ENCODE measurements at places on chromosomes 16 and 17.

GRCh38 chr16:20937736-20938135 lies 37.2 kb downstream of the LYRM1 start:
- DNase-seq = no peak

GRCh38 chr16:73049511-73049910 lies 1.6 kb upstream of the ZFHX3 start:
- no peak for DNase-seq

- DNase-seq = peak; percentile 4
Measured at GRCh38 chr17:74089869-74090464, 113.5 kb upstream of the RPL38 start.

GRCh38 chr16:56477096-56477878 lies 25.9 kb downstream of the OGFOD1 start:
- no peak for DNase-seq

- no peak for DNase-seq
Measured at GRCh38 chr17:62739645-62740388, 68.3 kb downstream of the MARCHF10 start.

DNA sequence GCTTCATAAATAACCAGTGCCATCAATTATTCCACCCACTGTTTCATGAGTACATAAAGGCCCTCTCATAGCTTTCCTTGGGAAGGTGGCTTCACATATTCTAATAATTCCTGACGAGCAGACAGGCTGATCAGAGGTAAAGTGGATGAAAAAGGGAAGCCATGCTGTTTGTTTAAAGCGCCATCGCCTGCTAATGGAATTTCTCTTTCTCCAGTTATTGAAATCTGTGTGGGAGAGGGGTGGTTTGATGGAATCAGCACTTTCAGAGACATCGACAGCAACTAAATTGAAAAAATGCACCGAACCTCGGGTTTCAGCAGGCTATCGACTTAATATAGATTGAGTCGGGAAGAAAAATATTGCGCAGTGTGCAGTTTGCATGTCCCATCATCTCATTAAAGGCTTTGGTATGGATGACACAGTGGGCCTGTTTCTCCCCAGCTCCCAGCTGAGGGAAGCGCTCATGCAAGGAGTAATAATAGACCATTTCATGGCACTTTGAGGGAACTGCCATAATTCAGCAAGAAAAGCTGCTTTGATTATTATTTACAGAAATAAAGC lies 472.1 kb downstream of the RBFOX1 start:
- DNase-seq = no peak

DNA sequence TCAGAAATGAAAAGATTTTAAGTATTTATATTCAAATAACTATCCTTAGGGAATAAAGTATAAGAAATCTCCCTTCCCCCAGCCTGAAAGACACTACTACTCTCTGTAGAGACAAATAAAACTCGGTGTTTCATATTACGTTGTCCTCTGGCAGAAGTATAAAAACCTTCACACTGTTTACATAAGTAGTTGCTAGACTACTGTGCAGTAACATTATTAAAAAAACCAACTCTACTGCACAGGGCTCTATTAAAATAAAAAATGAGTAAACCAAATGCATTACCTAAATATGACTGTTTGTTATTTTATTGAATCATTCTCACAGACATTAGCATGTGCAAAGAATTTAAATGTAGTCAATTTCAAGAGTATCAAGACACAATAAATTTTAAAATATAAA lies 67.4 kb downstream of the MED13 start:
- DNase-seq = no peak
